Astrocyte (in vitro differentiated cells and primary cell): ENCODE measurements at places on chromosomes 7 and 10. TPM values are rescaled to one million over a fixed set of nuclear protein-coding genes. Genes with fewer than 3 reads are reported as not detected.

The DPYSL4 gene
- 25.8 and 26.1 TPM in 2 replicates for total RNA-seq

The MYL10 gene
- total RNA-seq: 0.73 and 2.8 TPM in 2 replicates

The ASZ1 gene
- total RNA-seq: not detected in 2 replicates

The OR9A2 gene
- total RNA-seq: not detected in 2 replicates

The TWIST1 gene
- total RNA-seq: 5.0 and 5.7 TPM in 2 replicates

The ATP6V0A4 gene
- 0.19 and 0.25 TPM in 2 replicates for total RNA-seq

The GAD2 gene
- total RNA-seq: not detected in 2 replicates

The PRKG1 gene
- 2.8 and 3.1 TPM in 2 replicates for total RNA-seq

- DNase-seq: no peak
Observed at GRCh38 chr10:123642697-123643096, 23.5 kb upstream of the GPR26 start.

GRCh38 chr7:69517985-69518704, 80.1 kb upstream of the AUTS2 start:
- DNase-seq: peak; percentile 8

- DNase-seq: peak; percentile 24
Observed at GRCh38 chr10:78817361-78817760, 251.4 kb upstream of the ZMIZ1 start.

DNA sequence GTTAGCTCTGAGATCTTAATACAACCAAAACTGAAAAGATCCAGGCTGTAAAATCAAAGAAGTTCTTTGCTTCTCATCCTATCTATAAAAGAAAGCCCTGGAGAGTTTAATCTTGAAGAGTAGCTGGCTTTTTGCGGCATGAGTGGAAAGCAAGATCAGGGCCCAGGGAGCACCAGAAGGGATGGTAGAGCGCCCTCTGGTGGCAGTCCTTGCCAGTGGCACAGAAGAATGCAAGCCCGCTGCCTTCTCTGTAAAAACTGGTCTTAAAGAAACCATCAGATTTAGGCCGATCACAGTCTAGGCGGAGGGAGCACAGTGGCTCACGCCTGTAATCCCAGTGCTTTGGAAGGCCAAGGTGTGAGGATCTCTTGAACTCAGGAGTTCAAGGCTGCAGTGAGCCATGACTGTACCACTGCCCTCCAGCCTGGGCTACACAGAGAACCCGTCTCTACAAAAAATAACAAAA, 35.6 kb downstream of the CPN1 start:
- DNase-seq: peak; percentile 55

- peak; percentile 25 for DNase-seq
Observed at GRCh38 chr7:12638851-12639456, 48.5 kb upstream of the ARL4A start.

DNA sequence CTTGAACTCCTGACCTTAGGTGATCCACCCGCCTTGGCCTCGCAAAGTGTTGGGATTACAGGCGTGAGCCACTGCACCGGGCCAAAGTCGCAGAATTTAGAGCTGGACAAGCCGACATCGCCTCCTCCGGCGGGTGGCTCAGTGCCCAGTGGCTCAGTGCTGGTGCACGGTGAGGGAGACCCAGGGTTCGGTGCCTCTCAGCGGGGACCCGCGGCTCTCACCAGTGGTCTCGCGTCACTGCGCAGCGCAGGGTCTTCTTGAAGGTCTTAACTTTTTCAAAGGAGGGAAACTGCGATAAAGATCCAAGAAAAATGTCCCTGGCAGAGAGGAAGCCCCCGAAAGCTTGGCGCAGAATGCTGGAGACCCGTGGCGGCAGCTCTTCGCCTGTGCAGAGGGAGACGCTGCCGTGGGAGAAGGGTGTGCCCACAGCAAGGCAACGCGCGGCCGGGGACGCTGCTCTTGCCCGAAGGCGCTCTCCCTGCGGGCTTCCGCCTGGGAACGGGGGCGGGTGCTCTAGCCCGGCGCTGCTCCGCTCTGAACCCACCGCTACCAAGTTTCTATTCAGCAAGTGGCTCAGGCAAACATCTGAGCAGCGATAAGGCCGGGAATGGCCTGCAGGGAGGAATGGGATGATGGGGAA, 324.3 kb downstream of the DNAJB6 start:
- DNase-seq: no peak

DNA sequence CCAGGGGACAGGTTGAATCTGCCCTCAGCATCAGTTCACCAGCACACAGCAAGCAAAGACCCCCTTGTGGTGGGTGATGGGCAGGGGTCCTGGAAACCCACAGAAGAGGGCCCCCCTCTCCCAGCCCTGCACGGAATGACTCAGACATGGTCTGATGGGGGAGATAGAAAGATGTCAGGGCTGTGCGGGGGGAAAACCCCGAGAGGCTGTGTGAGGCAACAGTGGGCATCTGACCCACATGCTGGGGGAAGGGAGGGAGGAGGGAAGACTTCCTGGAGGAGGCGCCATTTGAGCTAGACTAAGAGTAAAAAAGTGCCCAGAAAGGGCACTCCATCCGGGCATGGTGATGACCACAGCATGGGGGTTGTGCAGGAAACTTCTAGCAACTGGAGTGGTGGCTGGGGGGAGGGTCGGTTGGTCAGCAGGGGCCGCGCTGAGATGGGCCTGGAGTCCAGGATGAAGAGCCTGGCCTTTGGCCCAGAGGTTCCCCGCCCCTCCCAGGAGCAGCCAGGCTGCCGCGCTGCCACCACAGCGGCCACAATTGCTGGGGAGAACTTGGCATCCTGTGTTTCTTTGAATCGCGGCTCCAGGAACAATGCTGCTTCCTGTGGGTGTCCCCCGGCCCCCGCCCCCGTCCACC, 2.5 kb downstream of the LFNG start:
- DNase-seq: no peak

- no peak for DNase-seq
Observed at GRCh38 chr10:97059006-97059871, 126.5 kb downstream of the SLIT1 start.

- no peak for DNase-seq
Observed at GRCh38 chr7:51901489-51901840, 584.9 kb upstream of the COBL start.

DNA sequence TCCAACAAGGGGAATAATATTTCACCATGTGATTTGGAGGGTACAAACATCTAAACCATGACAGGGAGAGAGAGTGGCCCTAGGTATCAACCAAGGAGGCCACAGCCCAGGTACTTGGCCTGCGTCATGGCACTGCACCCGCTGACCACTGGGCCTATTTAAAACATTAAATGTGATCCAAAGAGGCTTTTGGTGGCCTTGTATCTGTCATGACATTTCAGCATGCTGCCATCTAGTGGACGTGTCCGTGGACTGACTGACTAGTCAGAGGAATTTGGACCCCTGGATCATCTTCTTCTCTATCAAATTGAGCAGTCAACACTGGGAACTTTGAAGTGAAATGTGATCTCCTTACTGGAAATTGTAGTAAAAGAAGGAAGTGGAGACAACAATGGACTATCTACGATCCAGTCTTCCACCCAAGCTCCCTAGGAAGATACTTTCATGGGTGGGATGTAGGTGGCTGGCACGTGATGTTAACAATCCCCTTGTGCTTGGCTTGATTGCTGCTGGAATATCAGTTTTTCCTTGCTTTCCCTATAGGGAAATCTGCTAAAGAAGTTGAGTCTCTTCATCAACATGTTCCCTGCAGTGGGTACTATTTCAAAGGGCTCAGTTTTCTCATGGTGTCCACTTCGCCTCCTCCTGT, 24.6 kb upstream of the ITGA8 start:
- DNase-seq: no peak

- DNase-seq: no peak
Observed at GRCh38 chr10:133462512-133463305, 9.0 kb downstream of the SCART1 start.
